ENCODE measurements at places on chromosomes 2 and 18.

- no peak for DNase-seq
Observed at GRCh38 chr2:178279636-178280035, 85.3 kb downstream of the OSBPL6 start.

GRCh38 chr18:42429196-42429595 is 474.2 kb downstream of the PIK3C3 start:
- DNase-seq, result no peak

DNA sequence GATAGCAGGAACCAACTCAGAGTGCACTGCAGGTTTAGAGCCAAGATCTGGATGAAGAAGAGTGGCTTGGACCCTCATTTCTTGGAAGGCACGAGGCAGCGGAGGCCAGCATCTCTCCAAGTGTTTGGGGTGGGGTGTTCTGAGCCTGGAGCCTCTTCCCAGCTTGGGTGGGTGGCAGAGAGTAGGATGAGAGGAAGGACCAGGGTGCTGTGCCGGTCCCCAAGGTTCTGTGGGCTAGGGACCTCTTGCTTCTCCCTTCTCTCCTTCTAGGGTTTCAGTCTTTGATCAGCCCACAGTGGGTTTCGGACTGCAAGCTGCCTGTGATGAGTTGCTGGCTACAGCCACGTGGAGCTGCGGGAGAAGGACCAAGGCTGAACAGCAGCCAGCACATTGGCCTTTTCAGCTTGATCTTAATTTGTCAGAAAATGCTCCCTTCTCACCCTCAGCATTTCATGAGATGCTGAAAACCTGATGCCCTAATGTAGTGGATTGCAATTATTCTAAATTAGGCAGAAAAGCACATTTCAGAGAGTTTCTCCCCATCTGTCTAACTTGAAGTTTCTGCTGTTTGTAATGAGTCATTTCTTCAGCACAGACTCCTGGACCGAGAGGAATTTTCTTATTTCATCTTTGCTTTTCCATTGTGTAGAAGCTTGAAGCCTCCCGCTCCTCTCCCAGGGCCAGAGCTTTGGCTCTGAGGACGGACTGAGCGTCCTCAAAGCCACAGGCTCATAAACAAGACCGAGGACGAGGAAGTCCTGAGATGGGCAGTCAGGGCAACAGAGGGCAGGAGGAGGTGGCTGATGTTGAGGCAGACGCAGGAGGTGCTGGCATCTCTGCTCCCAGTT is 99.1 kb upstream of the HDAC4 start:
- DNase-seq, result no peak

- no peak for DNase-seq
Observed at GRCh38 chr2:30789670-30790210, 17.5 kb downstream of the CAPN13 start.

DNA sequence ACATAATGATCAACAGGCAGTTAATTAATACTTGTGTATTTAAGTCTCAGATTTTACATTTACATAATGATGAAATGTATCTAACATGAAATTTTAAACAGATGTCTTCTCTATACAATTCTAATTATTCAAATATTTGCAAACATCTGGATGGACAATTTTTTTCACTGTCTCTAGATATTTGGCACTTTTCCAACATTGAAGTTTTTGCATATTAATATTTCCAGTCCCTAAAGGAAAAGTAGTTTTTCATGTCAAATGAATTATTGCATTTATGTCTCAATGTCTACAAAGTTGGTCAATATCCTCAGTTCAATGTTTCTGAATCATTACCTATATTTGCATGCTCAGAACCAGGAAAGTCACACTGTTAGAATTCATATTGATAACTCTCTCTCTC is 560.9 kb upstream of the PKDCC start:
- DNase-seq, result no peak

GRCh38 chr2:177523781-177524180 is 131.2 kb downstream of the AGPS start:
- no peak for DNase-seq

DNA sequence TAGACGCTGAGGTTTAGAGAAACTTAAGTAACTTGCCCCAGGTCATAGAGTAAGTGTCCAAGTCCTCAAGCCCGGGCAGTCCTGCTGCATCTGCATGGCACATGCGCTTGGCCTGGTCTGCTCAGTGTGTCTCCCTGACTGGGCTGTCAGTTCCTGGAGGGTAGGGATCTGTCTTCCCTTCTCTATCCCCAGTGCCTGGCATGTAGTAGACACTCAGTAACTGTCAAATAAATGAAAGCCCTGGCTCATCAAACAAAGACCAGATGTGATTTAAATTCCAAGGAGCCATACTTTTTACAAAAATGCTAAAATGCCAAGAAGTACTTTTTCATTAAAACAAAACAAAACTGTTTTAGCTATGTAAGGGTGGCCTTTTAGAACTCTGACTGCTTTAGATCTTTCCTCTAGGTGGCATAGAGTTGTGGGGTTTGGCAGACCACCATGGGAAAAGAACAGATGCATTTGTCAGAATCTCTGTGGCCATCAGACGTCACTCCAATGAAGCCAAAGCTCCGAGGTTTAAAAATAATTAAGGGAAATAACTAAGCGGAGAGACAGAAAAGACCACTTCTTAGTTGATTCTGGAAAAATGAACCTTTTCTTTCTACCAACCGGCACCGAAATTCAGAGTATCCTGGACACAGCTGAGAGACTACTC is 34.0 kb downstream of the EPAS1 start:
- DNase-seq, result no peak

- no peak for DNase-seq
Observed at GRCh38 chr2:11140492-11140891, 14.8 kb upstream of the SLC66A3 start.

- no peak for DNase-seq
Observed at GRCh38 chr18:64720781-64721464, 572.0 kb upstream of the LINC00305 start.

GRCh38 chr18:3816610-3817363 is 366.8 kb downstream of the TGIF1 start:
- no peak for DNase-seq

DNA sequence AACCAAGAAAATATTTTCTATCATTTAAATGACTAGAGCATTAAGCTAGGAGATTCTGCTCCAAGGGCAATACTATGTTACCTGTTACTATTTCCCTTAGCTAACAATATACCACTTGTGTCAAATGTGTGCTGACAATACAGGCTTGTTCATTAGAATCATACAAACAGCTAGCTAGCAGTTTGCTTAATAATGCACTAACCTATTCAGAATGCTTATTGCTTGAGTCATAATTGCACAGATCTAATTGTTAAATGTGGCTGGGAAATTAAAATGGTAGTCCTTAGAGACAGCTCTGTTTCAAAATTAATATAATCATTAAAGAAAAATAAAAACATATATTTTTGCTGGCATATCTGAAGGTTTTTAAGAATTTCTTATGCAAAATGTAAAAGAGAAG is 344.2 kb downstream of the ERBB4 start:
- DNase-seq, result no peak

DNA sequence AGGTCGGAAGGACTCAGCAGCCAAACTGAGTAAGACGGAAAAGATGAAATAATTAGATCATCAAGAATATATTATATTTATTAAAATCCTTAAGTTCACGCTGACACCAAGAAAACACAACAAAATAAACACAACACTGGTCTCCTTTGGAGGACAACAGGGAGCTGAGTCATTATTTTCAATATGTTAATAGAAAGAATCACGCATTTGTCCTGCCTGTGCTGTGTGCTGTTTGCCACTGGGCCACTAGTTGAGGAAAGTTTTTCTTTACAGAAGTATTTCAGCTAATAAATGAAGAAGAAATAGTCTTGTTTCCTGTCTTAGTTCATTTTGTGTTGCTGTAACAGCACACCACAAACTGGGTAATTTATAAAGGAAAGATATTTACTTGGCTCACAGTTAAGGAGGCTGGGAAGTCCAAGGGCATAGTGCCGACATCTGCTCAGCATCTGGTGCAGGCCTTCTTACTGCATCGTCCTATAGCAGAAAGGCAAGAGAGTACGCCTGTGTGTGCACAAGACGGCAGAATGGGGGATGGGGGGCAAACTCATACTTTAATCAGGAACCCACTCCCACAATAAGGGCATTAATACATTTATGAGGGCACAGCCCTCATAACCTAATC is 88.0 kb downstream of the TCF7L1 start:
- DNase-seq, result no peak

DNA sequence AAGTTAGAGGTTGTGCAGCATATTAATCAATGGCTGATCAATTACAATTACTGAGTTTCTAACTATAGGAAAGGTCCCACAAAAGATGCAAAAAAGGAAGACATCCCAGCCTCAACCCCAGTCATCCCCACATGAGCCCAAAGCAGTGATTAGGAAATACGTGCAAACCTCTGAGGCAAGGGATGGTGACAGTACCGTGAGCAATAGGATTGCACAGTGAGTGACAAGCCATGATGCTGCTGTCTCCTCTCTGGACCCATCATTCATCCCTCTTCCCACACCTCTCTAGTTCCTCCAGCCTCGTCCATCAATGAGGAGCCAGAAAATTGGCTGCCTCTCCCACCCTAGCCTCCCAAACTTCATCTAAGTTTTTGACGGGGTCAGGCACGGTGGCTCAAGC is 4.0 kb upstream of the SLC11A1 start:
- DNase-seq, result no peak

GRCh38 chr18:78199002-78199401 is 780.6 kb upstream of the SALL3 start:
- DNase-seq, result no peak

- DNase-seq, result no peak
Observed at GRCh38 chr2:158969715-158970240, 1.3 kb downstream of the TANC1 start.
